ENCODE measurements at places on chromosomes 2 and 18. TPM values are rescaled to one million over a fixed set of nuclear protein-coding genes. Genes with fewer than 3 reads are reported as not detected.

- DNase-seq = no peak
Observed at GRCh38 chr2:236545248-236545658, 24.4 kb upstream of the ACKR3 start.

The SERPINB13 gene
- total RNA-seq = not detected

- peak; percentile 70 for DNase-seq
Observed at GRCh38 chr2:88659538-88659915, 31.9 kb upstream of the RPIA start.

GRCh38 chr2:30866974-30867373, 59.7 kb upstream of the CAPN13 start:
- DNase-seq = no peak

- no peak for DNase-seq
Observed at GRCh38 chr2:7900593-7900992, 781.3 kb upstream of the ID2 start.

DNA sequence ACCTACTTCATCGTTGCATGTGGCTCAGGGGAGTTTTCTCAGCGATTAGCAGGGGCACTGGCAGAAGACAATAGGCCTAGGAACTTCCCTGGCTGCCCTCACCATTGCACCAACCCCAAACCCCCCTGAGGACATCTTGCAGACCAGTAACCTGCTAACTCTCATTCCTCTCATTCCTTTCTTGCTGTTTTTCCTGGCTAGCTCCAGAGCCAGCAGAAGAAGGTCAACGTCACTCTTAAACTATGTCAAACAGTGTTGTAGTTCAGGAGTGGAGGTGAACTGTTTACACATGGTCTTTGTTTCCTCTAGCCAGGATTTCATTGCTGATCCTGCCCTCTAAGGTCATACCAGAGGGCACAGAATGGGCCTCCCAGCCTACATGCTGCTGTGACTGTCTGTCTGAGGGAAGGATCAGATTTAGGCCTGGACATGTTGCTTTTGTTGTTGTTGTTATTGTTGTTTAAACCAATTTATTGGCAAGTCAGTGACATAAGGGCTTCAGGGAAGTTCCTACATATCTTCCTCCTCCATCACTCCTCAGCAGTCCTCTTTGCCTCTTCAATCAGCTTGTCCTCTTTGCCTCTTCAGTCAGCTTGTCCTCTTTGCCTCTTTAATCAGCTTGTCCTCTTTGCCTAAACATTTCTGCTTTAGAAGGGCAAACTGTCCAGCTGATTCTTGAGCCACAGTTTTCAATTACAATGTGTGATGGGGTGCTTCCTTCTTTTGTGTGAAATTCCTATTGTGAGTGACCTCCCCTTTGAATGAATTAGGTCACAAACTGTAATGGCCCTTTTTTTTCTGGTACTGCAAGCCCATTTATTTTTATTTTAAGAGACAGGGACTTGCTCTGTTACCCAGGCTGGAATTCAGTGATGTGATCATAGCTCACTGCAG, 471.9 kb upstream of the TNP1 start:
- peak; percentile 71 for DNase-seq

The NHEJ1 gene
- 28.2 TPM for total RNA-seq

GRCh38 chr2:120720746-120721375, 14.8 kb upstream of the GLI2 start:
- no peak for DNase-seq

DNA sequence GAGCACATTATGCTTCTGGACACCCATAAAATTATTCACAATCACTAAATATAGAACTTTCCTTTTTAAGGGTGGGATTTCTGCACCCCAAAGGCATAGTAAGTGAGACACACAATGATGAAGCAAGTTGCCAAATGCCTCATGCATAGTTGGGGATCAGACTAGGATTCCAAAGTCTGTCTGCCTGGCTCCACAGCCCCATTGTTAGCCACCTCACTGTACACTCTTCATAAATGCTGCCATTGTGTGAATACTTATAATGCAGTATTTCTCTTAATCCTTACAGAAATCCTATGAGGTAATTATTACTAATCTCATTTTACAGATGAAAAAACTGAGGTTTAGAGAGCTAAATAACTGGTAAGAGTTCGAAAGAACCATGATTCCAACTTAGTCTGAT, 738.6 kb downstream of the ERBB4 start:
- DNase-seq = no peak

DNA sequence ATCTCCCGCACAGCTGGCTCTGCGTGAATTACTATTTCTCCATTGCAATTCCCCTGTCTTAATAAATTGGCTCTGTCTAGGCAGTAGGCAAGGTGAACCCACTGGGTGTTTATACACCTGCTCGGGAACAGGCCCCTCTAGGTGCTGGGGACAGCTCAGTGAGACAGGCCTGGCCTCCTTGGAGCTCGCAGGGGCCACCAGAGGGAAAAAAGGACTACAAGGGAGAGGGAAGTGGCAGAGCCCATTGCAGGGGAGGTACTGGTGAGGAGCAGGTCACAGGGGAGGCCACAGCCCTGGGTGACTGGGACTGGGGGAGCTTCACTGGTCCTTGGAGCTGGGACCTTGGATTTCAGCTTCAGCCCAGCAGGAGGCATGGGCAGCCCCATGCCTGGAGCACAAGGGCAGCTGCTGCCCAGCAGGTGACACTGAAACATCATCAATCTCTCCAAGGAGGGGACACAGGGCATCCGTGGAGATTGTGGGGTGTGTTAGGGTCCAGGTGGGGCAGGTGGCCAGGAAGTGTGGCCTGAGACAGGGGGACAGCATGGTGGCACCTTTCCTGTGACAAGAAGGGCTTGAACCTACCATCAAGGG, 31.2 kb downstream of the NGEF start:
- DNase-seq = no peak

- no peak for DNase-seq
Observed at GRCh38 chr2:187250137-187250536, 197.9 kb downstream of the CALCRL start.

DNA sequence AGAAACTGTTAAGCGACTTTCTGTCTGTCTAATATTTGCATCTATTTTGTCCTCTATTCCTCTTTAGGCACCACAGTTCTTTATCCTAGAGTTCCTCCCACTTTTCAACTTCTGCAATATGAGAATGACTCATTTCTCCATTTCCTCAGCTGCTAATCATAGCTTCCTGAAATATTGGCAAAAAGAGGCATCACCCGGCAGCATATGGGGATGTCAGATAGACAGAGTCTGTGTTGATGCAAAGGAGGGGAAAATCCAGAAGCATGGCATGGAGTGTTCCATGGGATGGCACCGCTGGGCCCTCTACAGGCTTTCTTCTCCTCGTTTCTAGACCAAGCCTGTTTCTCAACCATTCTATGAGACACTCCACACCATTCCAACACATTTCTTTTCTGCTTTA, 93.4 kb downstream of the DOCK10 start:
- DNase-seq = no peak

GRCh38 chr18:63088262-63088661, 231.3 kb downstream of the BCL2 start:
- DNase-seq = no peak

The RAB27B gene
- total RNA-seq = 13.1 TPM
